ENCODE measurements at places on chromosomes 4 and X. TPM values are rescaled to one million over a fixed set of nuclear protein-coding genes. Genes with fewer than 3 reads are reported as not detected.

The SGCB gene
- total RNA-seq = 23.7 TPM

The FGF2 gene
- total RNA-seq = 41.6 TPM

The MTMR8 gene
- total RNA-seq = 0.84 TPM

The STATH gene
- total RNA-seq = not detected

The LIMCH1 gene
- 44.5 TPM for total RNA-seq

The XG gene
- total RNA-seq = not detected

The CSAG3 gene
- total RNA-seq = not detected

The COL4A5 gene
- 48.0 TPM for total RNA-seq

The GAGE12G gene
- total RNA-seq = not detected

The RBM47 gene
- 4.6 TPM for total RNA-seq

The XKRX gene
- total RNA-seq = 0.05 TPM

The GABRE gene
- 8.4 TPM for total RNA-seq

The PAGE1 gene
- not detected for total RNA-seq

The SPP1 gene
- 11.6 TPM for total RNA-seq

The CT47B1 gene
- total RNA-seq = not detected

The TMPRSS11B gene
- not detected for total RNA-seq

The SCD5 gene
- 55.6 TPM for total RNA-seq

The MUC7 gene
- not detected for total RNA-seq

The FAM184B gene
- not detected for total RNA-seq

The ENOPH1 gene
- 56.7 TPM for total RNA-seq

The TBX22 gene
- not detected for total RNA-seq

The ERCC6L gene
- 2.4 TPM for total RNA-seq

The SH3RF1 gene
- total RNA-seq = 10.8 TPM

The KIT gene
- total RNA-seq = 12.9 TPM

The CXCL11 gene
- total RNA-seq = 2.0 TPM

The ANK2 gene
- 41.4 TPM for total RNA-seq

The HMGN5 gene
- 2.1 TPM for total RNA-seq

The SMARCA5 gene
- 113 TPM for total RNA-seq

The CPE gene
- total RNA-seq = 1.1 TPM

The XIAP gene
- total RNA-seq = 41.5 TPM

The AGTR2 gene
- not detected for total RNA-seq

The STBD1 gene
- 1.0 TPM for total RNA-seq

The PORCN gene
- 7.0 TPM for total RNA-seq

The TBC1D14 gene
- total RNA-seq = 30.0 TPM

The IL3RA gene
- total RNA-seq = 64.7 TPM

The TBC1D8B gene
- total RNA-seq = 7.9 TPM

The COPS4 gene
- 79.0 TPM for total RNA-seq

The HSFX4 gene
- not detected for total RNA-seq

The DDX53 gene
- total RNA-seq = not detected

The FAM53A gene
- 1.1 TPM for total RNA-seq

The CPLX1 gene
- total RNA-seq = 0.34 TPM

The PCDH19 gene
- total RNA-seq = 0.68 TPM

All from dermis blood vessel endothelial cell (primary cell).